ENCODE measurements at places on chromosomes 13 and 19.

DNA sequence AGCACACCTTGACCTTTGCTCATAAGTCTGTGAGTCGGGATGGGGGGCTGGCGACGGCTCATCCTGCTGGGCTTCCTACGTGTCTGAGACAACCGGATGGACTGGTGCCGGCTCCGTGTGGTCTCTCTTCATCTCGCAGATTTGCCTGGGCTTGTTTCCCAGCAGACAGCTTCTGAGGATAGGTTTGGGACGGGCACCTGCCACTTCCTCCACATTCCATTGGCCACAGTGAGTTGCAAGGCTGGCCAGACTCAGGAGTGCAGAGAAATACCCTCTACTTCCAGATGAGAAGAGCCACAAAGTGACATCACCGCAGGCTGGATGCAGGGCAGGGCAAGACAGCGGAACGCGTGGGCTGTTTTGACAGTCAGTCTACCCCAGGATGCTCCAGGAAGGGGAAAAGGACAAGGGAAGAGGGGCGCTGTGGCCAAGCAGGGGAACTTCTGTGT is 48.1 kb downstream of the IRS2 start:
- no peak for DNase-seq

DNA sequence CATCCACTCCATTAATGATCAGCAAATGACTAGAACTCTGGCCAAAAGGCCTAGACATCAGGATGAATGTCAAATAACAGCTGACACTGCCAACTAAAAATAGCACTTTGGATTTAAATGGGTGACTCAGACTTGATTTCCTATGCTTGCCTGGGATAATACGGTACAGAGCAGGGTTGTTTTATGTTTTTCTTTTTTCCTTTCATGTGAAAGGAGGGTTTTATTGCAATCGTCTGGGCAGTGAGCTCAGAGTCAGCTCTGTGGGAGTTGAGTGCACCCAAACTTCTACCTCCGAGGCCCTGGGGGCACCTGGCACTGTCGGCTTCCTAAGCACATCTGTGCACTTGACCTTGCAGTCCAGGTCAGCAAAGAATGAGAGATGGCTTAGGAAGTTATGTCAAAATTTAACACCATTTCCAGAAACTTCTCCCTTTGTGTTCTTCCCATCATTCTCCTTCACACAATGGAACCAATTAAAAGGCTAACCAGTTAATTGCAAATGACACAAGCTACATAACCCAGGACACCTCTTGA is 134.1 kb downstream of the LACC1 start:
- peak; percentile 4 for DNase-seq

- no peak for DNase-seq
Observed at GRCh38 chr13:75220238-75220542, 261.8 kb downstream of the TBC1D4 start.

- no peak for DNase-seq
Observed at GRCh38 chr13:48636550-48636949, 17.2 kb upstream of the CYSLTR2 start.

DNA sequence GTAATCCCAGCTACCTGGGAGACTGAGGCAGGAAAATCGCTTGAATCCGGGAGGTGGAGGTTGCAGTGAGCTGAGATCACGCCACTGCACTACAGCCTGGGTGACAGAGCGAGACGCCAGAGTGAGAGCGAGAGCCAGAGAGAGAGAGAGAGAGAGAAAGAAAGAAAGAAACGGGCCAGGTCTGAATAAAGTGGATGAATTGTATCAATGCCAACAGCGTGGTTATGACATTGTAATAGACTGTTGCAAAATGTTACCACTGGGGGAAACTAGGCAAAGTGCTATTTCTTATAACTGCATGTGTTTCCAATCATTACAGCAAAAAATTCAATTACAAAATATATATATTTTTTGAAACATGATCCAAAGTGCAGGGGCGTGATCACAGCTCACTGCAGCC is 11.8 kb upstream of the BTBD2 start:
- DNase-seq = no peak

DNA sequence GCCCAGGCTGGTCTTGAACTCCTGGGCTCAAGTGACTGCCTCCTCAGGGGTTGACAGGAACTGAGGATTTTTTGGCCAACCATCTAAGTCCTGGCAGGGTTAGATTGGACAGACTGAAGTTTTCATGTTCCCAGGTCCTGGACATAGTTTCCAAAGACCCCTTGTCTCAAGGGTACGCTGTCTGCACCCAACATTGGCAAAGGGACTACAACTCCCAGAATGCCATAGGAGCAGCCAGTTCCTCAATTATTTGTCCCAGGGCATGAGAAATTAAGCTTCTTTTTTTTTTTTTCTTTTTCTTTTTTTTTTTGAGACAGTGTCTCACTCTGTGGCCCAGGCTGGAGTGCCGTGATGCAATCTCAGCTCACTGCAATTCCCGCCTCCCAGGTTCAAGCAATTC is 6.9 kb downstream of the GYS1 start:
- DNase-seq = no peak

DNA sequence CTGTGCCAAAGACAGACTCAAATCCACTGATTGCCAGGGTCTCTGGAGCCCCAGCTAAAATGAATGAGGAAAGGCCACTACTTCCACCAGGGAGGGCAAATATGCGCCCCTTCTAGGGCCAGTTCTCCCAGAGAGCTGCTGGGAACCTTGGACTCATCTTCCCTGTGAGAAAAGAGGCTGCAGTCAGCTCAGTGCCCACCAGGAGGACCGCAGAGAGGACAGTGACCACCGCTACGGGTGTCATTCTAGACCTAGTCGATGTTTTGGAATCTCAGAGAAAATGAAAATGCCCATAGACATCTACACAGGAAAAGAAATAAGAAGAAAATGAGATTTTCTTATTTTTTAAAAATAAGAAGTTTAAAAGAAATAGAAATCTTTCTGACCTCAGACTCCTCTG is 235.1 kb downstream of the UQCRFS1 start:
- DNase-seq = no peak

DNA sequence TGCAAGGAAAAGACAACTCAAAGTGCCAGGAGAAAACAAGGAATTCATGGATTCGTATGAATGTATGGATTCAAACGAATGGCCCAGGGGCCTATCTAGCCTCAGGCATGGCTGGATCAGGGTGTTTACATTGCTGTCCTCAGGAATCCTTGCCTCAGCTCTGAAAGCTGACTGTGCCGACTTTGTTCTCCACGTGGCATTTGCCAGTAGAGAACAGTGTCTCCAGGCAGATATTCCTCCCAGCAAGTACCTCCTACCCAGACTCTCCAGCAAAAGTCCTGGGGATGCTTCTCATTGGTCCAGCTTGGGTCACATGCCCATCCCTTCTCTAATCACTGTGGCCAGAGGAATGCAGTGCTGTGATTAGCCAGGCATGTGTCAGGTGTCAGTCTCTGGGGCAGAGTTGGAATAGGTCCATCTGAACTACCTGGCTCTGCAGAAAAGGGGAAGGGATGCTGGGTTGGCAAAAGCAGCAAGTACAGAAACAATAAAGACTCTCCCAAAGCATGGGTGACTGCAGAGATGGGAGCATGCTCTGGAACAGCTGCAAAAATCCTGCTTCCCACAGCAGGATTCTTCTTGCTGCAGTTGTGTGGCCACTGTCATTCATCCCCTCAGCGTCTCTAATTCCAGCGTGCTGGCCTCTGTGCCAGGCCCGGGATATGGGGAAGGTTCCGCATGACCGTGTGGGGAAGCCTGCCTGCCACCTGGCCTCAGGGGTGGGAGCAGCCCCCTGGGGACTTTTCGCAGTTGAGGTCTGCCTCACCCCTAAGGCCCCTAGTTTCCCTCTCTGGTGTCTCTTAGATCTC is 30.0 kb downstream of the CCNE1 start:
- no peak for DNase-seq

- DNase-seq = no peak
Observed at GRCh38 chr13:65508338-65508737, 1721.8 kb downstream of the PCDH9 start.

GRCh38 chr13:100129605-100130004 is 40.7 kb downstream of the PCCA start:
- no peak for DNase-seq

DNA sequence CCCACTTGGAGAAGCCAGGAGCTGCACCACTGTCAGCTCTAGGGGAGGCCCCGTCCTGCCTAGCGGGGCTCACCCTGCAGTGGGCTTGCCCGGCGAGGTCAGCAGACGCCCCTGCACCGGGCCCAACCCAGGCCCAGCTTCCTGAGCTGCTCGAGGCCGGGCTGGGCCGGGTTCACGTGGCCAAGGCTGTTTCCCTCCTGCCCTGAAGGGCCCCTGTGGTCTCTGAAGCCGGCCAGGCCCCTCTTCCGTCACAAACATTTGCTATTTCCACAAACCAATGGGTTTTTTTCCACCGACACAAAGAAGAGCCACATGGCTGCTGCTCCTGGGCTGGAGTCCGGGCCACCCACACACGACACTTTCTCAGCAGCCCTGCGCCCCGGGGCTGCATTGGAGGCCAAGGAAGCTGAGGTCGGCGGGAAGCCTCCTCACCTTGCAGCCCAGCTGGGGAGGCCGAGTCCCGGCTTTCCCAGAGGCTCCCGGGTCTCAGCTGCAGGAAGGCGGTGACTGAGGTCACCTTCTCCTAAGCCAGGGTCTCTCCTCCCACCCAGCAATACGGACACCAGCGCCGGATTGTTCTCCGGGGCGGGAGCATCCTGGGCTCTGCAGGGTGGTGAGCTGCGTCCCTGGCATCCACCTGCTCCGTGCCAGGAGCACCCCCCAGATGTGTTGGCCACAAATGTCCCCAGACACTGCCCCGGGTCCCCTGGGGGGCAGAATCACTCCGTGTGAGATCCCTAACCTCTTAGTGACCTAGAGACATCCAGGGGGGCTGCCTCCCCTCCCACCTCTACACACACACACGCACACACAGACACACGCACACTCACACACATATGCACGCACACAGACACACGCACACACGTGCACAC is 80.5 kb downstream of the GADD45B start:
- DNase-seq = no peak

DNA sequence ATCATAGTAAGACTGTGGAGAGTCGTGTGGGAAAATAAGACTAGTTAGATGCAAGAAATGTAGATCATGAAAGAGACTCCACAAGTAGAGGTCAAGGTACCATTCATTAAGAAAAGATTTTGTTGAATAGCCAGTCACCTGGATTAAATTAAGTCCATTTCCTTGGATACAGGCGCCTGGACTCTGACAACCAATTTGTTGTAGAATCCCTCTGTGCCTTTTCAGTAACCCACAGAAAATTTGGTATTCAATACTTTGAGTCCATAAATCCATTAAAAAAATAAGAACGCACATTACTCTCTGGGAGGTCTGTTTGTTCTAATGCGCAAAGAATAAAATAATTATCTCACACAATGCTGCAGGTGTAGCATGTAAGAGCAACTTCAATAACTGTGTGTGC is 469.4 kb downstream of the KLF12 start:
- no peak for DNase-seq

GRCh38 chr19:4390017-4390566 is 10.3 kb downstream of the SH3GL1 start:
- DNase-seq = no peak

DNA sequence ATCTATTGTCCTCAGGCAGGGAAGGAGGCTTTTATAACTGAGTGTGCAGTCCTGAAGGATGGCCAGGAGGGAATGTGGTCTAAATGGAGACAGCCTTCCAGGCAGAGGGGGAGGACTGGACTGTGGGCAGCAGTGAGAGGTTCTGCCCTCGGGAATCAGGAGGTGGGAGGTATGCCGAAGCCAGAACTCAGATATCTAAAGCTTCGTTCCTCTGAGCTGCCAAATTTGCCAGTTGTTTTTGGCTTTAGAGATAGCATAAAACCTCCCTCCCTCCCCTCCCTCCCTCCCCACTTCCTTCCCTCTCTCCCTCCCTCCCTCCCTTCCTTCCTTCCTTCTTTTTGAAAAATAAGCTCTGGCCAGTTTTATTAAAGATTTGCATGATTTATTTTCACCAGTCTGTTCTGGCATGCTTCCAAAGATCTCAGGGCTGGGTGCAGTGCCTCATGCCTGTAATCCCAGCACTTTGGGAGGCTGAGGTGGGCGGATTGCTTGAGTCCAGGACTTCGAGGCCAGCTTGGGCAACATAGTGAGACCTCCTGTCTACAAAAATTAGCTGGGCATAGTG is 2.4 kb downstream of the MEDAG start:
- no peak for DNase-seq

GRCh38 chr19:12937093-12937926 is 1.1 kb upstream of the CALR start:
- peak; percentile 59 for DNase-seq

DNA sequence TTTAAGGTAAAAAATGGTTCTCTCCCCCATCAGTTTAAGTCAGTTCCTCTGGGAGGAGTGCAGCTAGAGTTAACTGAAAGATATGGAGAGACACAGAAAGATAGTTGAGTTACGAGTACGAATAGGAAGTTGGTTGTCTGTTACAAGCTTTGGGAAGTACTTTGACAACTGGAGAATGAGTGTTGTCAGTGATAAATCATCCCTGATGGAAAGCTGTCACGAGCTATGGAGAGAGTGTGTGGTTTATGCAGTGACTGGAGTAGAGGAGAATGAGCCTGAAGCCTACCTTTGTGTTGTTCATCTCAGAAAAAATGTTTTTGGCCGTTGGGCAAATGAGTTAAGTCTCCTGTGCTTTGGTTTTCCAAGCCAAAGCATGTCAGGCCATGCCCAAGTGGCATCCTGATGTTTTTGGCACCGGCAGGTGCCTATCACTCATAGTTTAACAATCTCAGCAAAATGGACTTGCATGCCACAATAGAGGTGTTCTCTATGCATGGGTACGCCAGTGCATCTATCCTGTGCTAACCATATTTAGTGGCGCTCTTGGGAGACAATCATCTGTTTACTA is 350.2 kb downstream of the IRS2 start:
- no peak for DNase-seq

- no peak for DNase-seq
Observed at GRCh38 chr13:72737033-72737432, 9.3 kb downstream of the BORA start.

DNA sequence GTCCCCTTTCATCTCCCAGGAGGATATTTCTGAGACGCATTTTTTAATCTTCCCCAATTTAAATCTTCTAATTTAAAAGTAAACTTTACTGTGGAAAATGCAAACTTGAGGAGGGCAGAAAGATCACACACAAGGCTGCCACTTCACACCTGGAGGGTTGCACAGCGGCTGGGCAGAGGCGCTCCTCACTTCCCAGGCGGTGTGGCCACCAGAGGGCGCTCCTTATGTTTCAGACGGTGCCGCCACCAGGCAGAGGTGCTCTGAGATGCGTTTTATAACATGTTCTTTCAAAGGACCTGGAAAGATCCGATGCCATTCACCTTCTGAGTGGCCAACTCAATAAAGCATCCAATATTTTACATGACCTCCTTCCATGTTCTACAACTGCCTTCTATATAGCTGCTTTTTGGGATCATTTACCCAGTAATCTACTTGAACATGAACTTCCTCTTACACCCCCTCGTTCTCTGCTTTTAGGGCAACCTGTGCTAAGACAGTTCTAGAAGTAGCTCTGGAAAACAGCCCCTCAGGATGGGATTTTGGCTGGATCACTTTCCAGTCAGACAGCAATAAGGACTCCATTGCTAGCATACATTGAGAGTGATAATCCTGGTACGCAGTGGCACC is 14.8 kb upstream of the MTUS2 start:
- DNase-seq = no peak

DNA sequence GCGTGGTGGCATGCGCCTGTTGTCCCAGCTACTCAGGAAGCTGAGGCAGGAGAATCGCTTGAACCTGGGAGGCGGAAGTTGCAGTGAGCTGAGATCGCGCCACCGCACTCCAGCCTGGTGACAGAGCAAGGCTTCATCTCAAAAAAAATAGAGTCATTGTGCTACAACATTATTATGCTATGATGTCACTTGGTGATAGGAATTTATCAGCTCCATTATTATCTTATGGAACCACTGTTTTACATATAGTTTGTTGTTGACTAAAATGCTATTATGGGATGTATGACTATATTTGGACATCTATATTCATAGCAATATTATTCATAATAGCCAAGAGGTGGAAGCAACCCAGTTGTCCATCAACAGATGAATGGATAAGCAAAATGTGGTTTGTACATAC is 26.4 kb upstream of the SLC7A1 start:
- DNase-seq = no peak

Data from bone marrow (tissue), 2 donors.